ENCODE measurements at places on chromosomes 1 and 21. TPM values are rescaled to one million over a fixed set of nuclear protein-coding genes. Genes with fewer than 3 reads are reported as not detected.

GRCh38 chr1:205604825-205605505 is 26.8 kb downstream of the ELK4 start:
- no peak overlapping the region for H3K4me3 ChIP-seq
- H3K27ac ChIP-seq: no peak overlapping the region
- H3K27me3 ChIP-seq: no peaks in the 10 kb centered on the region
- H3K4me1 ChIP-seq: peaks cover 5% of the 10 kb centered on the region
- H3K36me3 ChIP-seq: peaks cover 23% of the 10 kb centered on the region

DNA sequence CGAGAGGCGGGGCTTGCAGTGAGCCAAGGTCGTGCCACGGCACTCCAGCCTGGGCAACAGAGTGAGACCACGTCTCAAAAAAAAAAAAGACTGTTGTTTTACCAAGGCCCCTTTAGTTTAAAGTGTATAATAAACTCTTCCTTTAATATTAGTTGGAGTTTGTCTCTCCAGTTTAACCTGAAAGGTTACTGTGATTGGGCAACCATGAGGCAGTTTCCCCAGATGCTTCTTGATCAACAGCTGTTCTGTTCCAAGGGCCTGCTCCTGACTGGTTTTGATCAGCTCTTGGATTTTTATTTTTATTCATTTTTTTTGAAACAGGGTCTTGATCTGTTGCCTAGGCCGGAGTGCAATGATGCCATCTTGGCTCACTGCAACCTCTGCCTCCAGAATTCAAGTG is 18.1 kb upstream of the C2CD2 start:
- H3K4me3 ChIP-seq: no peak overlapping the region
- no peaks in the 10 kb centered on the region for H3K27me3 ChIP-seq
- no peak for DNase-seq
- H3K4me1 ChIP-seq: peaks cover 5% of the 10 kb centered on the region

DNA sequence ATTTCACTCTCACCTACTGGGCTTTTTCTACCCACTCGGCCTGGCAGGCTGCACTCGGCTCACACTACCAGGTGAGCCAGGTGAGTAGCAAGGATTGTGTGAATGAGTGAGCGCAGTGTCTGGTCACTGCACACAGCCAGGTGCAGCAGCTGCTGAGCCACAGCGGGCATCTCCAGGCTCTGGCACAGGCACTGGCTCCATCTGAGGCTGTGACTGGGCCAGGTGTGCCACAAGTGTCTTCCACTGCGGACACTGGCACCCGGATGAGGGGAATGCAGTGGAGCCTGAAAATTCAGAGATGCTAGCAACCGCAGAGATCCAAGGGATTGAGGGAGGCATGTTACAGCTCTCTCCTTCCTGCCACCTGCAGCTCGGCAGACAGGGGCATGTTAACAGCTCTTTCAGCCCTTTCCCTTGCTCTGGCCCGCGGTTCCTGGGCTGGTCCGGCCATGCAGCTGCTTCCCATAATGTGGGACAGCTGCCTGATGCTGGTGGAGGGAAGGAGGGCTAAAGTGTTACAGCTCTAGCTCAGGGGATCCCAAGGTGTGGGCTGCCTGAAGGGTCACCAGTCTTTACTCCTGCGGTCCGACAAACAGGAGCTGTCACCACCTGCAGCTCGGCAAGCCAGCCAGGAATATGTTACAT is 1038.3 kb downstream of the AMY1C start:
- no peak for DNase-seq
- H3K4me3 ChIP-seq: no peak overlapping the region
- H3K4me1 ChIP-seq: no peaks in the 10 kb centered on the region
- H3K36me3 ChIP-seq: no peaks in the 10 kb centered on the region
- peaks cover 3% of the 10 kb centered on the region for H3K27me3 ChIP-seq

DNA sequence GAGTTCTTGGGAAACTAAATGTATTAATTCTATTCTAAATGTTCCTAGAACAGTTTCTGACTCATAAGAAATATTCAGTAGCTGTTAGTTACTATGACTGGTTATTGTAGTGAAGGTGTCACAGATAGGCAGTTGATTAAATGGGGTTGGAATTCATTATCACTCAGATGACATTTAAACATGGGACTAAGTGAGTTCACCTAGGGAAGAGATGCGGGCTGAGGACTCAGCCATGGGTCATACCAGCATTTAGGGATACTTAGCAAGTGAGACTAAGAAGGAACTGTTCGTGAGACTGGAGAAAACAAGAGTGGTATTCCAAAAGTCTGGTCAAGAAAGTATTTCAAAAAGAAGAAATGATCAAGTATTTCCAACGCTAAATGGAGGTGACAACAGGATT is 125.1 kb upstream of the ADGRL4 start:
- no peak overlapping the region for H3K4me3 ChIP-seq
- H3K36me3 ChIP-seq: no peaks in the 10 kb centered on the region
- no peak for DNase-seq

The UBE2U gene
- not detected for total RNA-seq

DNA sequence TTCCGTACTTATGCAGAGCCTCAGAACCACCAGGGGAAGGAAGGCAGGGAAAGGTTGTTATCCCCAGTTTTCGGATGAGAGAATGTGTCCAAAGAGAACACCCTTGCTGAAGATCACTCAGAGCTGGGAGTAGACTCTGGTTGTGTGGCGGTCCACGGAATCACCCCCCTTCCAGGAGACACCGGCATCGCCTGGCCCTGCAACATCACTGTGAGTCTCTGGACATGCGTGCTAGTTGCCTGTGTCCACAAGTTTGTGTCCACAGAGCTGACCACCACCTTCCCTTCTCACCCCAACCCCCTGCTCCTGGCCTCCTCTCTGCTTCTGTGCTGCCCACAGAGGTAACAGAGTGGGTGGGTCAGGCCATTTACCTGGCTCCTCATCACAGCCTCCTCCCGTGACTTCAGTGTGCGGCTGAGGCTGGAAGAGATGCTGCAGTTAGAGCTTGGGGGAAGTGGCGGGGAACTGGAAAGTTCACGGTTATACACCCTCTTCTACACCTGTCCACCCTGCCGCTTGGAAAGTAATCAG is 7.3 kb downstream of the MYBPH start:
- H3K4me3 ChIP-seq: no peak overlapping the region
- H3K36me3 ChIP-seq: no peaks in the 10 kb centered on the region
- no peak overlapping the region for H3K27ac ChIP-seq
- peaks cover 16% of the 10 kb centered on the region for H3K27me3 ChIP-seq
- H3K4me1 ChIP-seq: no peaks in the 10 kb centered on the region

GRCh38 chr1:25713961-25714360 is 86.0 kb upstream of the SELENON start:
- no peaks in the 10 kb centered on the region for H3K27me3 ChIP-seq
- peak overlapping the region; percentile 44 for H3K27ac ChIP-seq
- DNase-seq: no peak
- no peak overlapping the region for H3K4me3 ChIP-seq
- H3K36me3 ChIP-seq: peaks cover 10% of the 10 kb centered on the region

DNA sequence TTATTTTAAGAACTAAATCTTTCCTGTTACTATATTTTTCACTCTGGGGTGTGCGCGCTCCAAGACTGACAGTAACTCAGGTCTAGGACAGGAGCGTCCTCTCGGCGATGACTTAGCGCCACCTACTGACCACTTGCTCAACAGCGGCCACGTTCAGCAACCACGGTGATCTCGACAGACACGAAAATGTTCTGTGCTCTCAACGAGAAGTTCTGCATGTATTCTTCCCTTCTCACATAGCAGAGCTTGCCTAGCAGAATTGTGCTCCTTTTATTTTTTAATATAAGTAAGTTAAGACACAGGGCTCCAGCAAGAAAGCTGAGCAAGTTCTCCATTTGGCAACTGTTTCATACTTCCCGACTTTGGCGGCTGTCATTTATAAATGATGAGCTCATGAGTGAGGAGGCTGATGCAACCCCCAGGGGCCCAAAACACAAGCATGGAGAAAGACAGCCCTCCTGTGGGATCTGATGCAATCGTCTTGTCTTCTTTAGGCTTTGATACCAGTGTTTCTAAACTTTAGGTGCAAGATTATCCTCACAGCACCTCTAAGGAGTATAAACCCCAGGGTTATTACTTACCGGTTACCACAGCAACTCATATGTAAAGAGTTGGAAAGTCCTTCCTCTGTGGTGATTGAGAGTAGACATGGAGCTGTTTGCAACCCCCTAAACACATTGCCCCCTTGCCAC is 92.6 kb downstream of the HHIPL2 start:
- H3K4me3 ChIP-seq: no peak overlapping the region
- H3K27me3 ChIP-seq: no peaks in the 10 kb centered on the region
- H3K36me3 ChIP-seq: no peaks in the 10 kb centered on the region
- H3K27ac ChIP-seq: peak overlapping the region; percentile 64
- peak; percentile 94 for DNase-seq

- no peak for DNase-seq
- H3K4me3 ChIP-seq: no peak overlapping the region
- peaks cover 18% of the 10 kb centered on the region for H3K4me1 ChIP-seq
- no peaks in the 10 kb centered on the region for H3K27me3 ChIP-seq
- H3K27ac ChIP-seq: no peak overlapping the region
Measured at GRCh38 chr1:47805018-47805417, 192.2 kb downstream of the TRABD2B start.

DNA sequence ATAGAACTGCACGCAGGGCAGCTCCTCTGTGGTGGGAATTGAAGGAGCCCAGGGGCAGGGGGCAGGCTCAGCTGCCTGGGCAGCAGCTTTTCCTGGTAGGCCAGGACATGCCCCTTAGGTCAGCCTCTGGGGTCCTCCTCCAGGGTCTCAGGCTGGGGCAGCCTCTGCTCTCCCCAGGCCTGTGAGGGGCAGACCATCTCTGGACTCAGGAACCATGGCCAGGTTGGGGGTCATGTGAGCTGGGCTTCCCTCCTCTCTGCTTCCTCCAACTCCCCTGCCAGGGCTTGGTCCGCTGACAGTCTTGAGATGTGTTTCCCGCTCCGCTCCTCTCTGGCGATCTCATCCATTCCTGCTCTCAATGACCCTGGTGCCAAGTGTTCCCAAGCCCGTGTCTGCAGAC is 5.7 kb downstream of the C1orf210 start:
- no peaks in the 10 kb centered on the region for H3K36me3 ChIP-seq
- H3K4me1 ChIP-seq: peaks cover 1% of the 10 kb centered on the region
- H3K27me3 ChIP-seq: no peaks in the 10 kb centered on the region
- no peak overlapping the region for H3K27ac ChIP-seq

GRCh38 chr1:93061895-93062792 is 16.9 kb upstream of the MTF2 start:
- no peaks in the 10 kb centered on the region for H3K4me1 ChIP-seq
- H3K27me3 ChIP-seq: peaks cover 59% of the 10 kb centered on the region
- no peak overlapping the region for H3K27ac ChIP-seq
- H3K4me3 ChIP-seq: no peak overlapping the region
- DNase-seq: no peak
- no peaks in the 10 kb centered on the region for H3K36me3 ChIP-seq

The TSNAX gene
- 44.1 TPM for total RNA-seq

GRCh38 chr1:219708919-219709543 is 96.1 kb upstream of the ZC3H11B start:
- H3K27me3 ChIP-seq: no peaks in the 10 kb centered on the region
- H3K36me3 ChIP-seq: no peaks in the 10 kb centered on the region
- no peak for DNase-seq
- H3K27ac ChIP-seq: no peak overlapping the region

The KRTAP19-1 gene
- total RNA-seq: not detected

DNA sequence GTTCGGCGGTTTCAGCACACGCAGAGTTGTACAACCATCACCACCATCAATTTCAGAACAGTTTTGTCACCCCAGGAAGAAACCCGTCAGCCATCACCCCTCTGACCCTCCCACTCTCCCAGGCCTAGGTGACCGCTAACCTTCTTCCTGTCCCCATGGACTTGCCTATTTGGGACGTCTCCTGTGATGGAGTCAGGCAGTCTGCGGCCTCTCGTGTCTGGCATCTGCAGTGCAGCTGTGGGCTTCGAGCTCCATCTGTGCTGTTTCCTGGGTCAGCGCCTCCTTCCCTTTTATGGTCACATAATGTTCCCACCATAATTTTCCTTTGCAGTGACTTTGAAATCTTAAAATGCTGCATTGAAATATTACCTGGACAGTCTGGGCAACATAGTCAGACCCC is 24.4 kb downstream of the SLC45A1 start:
- peaks cover 1% of the 10 kb centered on the region for H3K36me3 ChIP-seq
- H3K4me1 ChIP-seq: peaks cover 24% of the 10 kb centered on the region
- H3K27ac ChIP-seq: no peak overlapping the region
- H3K27me3 ChIP-seq: no peaks in the 10 kb centered on the region
- no peak overlapping the region for H3K4me3 ChIP-seq

- peaks cover 5% of the 10 kb centered on the region for H3K4me1 ChIP-seq
- no peak for DNase-seq
- H3K4me3 ChIP-seq: no peak overlapping the region
- H3K27ac ChIP-seq: no peak overlapping the region
Measured at GRCh38 chr1:228917755-228918154, 182.5 kb downstream of the RHOU start.

The ST6GALNAC3 gene
- 7.3 TPM for total RNA-seq

DNA sequence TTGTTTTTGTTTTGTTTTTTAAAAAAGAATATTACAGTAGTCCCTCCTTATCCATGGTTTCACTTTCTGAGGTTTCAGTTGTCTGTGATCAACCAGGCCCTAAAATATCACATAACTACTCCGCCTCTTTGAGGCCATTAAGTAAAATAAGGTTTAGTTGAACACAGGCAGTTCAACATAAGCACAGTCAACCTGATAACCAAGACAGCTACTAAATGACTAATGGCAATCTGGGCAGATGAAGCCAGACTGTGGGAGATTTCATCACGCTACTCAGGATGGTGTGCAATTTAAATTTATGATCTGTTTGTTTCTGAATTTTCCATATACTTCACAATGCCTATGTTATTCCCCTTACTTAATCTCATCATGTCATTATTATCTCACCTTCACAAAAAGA is 30.1 kb downstream of the LDLRAD1 start:
- H3K27me3 ChIP-seq: peaks cover 8% of the 10 kb centered on the region
- no peak overlapping the region for H3K4me3 ChIP-seq
- no peak for DNase-seq
- peaks cover 4% of the 10 kb centered on the region for H3K4me1 ChIP-seq
- H3K36me3 ChIP-seq: no peaks in the 10 kb centered on the region

- no peak overlapping the region for H3K27ac ChIP-seq
- no peak for DNase-seq
- no peaks in the 10 kb centered on the region for H3K36me3 ChIP-seq
- H3K4me3 ChIP-seq: no peak overlapping the region
- H3K4me1 ChIP-seq: peaks cover 7% of the 10 kb centered on the region
Measured at GRCh38 chr1:248890549-248891498, 15.2 kb upstream of the PGBD2 start.

The MAP10 gene
- 0.52 TPM for total RNA-seq

The SCAMP3 gene
- total RNA-seq: 74.6 TPM

All from osteocyte (in vitro differentiated cells).